Activated B cell treated with CpG ODN at 0.5 μM for 24 hours (primary cell): ENCODE measurements at places on chromosomes 3 and 15. TPM values are rescaled to one million over a fixed set of nuclear protein-coding genes. Genes with fewer than 3 reads are reported as not detected.

Gene GOLGA8S
- total RNA-seq, result 0.09 and 0.10 TPM in 2 replicates

Gene NME9
- not detected in 2 replicates for total RNA-seq

Gene LIPH
- not detected in 2 replicates for total RNA-seq

Gene MORC1
- not detected in 2 replicates for total RNA-seq
